ENCODE measurements at places on chromosomes 7 and 10.

DNA sequence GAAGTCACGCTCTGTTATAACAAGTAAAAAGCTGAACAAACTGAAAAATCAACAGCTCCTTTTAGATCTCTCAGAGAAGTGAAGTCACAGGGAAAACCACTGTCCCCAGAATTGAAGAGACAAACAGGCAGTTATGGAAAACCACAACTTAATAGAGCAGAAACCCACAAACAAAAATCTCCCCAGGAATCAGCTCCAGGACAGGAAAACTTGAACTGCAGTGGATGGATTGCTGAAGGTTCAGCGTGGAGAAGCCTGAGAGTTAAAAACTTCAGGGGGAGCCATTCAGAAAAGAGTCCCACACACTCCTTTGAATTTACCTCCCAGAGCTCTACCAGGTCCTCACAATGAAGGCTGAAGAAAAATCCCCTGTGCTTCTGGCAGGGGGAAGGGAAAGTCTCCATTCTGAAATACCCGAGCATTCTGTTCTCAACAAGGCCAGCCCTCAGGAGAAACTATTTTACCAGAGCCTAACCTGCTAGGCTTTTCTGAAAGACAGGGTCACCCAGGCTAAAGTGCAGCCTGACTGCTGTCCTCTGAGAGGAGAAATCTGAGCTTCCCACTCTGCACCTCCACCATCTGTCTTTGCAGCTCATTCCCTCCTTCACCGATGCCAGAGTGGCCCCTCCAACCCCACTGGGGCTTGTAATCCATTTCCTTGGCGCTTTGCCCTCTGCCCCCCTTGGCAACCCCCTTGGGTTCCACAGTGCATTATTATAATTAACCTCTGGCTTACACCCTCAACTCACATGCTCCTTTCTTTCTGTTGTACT lies 65.0 kb upstream of the CCNY start:
- no peak for DNase-seq

- DNase-seq, result no peak
These were observed 19.1 kb upstream of the PRKRIP1 start for GRCh38 chr7:102376964-102377466.

DNA sequence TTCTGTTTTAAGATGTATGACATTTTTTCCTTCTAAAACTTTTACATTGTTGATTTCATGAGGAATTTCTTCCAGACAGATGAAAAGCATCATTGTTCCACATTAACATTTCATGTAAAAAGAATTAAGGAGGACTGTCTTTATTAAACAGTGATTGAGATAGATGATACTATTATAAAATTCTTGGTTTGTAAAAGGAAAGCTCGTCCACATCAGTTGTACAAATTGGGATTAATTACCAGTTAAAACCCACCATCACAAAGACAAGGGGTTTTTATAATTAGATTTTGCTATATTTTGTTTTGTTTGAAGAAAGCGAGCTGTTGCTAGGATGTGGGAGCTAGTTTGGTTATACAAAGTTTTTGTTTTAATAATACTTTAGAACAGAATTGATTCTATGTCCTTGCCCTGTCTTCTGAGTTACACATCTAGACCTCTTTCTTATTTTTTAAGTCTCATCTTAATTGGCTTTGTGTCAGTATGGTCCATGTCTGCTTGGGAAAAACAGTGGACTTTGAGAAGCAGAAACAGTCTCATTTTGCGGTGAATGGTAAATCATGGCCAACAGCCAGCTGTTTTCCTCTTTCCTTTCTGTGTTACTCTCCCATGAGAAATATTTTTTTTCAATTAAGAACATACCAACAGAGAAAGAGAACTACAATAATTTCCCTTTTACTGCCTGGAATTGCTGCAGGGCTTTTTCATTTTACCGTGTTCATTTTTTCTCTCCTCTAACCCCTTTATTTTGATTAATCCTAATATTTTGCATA lies 3.2 kb downstream of the TES start:
- DNase-seq, result no peak

GRCh38 chr10:98349508-98349922 lies 65.5 kb downstream of the PYROXD2 start:
- DNase-seq, result no peak

- DNase-seq, result no peak
These were observed 92.3 kb downstream of the VTI1A start for GRCh38 chr10:112539340-112539739.

GRCh38 chr7:1368682-1369571 lies 90.3 kb downstream of the MICALL2 start:
- no peak for DNase-seq

GRCh38 chr10:35705671-35706070 lies 63.6 kb upstream of the FZD8 start:
- no peak for DNase-seq

DNA sequence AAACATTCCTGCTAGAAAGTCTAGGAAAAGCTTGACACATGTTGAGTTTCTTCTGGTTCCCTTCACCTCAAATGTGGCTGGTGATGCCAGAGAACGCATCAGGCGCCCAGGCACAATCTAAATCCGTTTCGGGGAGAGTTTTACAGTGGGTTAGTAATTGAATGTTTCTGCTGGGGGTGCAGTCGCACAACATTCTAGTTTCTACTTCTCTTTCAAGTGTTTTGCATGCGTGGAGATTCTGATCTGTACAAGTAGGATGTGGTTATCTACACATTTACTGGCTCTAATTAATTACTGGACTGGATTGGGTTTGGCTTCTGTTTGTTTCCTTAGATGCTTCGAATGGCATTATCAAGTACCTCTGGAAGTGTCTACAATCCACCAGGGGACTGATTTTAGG lies 173.8 kb downstream of the TMEM26 start:
- no peak for DNase-seq

- no peak for DNase-seq
These were observed 5.0 kb downstream of the NPC1L1 start for GRCh38 chr7:44536090-44536489.

- DNase-seq, result no peak
These were observed 29.4 kb downstream of the CDK14 start for GRCh38 chr7:90625562-90625961.

GRCh38 chr10:83934062-83934461 lies 205.2 kb upstream of the GHITM start:
- DNase-seq, result no peak

GRCh38 chr7:19202599-19202998 lies 57.4 kb upstream of the FERD3L start:
- no peak for DNase-seq

DNA sequence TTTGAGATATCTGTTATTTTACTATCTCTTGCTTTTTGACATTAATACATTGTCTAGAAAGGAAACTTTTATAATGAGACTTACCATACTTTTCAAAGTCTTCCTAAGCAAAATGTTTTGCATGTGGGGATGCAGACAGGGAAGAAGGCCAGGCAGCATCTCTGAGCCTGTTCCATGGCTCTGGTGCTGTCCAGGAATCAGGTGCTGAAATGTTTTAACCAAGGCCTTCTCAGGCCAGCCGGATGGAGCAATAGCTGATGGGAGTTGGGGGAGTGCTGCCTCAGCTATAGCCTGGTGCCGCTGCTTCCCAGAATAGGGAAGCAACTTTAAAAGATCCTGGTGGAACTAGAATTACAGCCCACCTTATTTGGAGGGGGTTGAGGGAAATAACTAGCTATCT lies 38.5 kb downstream of the CRTAC1 start:
- DNase-seq, result no peak

- DNase-seq, result no peak
These were observed 23.0 kb upstream of the MSS51 start for GRCh38 chr10:73456187-73456890.

- DNase-seq, result no peak
These were observed 32.7 kb downstream of the MEST start for GRCh38 chr7:130524628-130525027.

DNA sequence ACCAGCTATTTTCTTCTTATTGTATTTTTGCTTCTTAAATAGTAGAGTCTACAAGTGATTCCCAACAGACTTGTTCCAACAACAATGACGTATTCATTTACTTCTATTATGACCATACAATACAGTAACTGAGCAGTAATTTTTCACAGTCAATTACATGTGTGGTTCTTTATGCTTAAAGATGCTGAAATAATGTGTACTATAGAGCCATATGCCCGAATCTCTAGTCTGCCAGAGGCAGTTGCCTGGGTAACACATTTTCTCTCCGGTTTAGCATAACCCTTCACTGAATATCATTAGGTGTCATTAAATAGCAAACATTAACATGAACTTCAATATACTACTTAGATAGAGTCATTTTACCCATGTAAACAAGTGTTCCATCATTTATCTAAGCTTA lies 75.0 kb downstream of the SLC25A13 start:
- no peak for DNase-seq

DNA sequence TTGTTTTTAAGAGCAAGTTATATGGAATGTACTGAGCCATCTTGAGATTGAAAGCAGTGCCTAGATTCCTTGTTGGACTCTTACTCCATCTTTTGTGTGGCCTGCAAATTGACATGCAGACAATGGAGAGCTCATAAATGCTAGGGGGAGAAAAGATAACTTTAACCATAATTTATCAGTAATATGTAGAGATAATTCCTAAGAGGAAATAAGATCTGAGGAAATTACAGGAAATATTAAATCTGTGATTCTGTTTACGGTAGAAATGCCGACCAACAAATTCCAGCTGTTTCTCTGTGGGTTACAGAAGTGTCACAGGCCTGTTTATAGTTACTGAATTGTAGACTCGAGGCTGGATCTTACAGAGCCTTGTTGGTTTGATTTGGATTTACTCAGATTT lies 348.0 kb downstream of the SUGCT start:
- DNase-seq, result no peak

- no peak for DNase-seq
These were observed 84.9 kb downstream of the MKX start for GRCh38 chr10:27660711-27661110.

DNA sequence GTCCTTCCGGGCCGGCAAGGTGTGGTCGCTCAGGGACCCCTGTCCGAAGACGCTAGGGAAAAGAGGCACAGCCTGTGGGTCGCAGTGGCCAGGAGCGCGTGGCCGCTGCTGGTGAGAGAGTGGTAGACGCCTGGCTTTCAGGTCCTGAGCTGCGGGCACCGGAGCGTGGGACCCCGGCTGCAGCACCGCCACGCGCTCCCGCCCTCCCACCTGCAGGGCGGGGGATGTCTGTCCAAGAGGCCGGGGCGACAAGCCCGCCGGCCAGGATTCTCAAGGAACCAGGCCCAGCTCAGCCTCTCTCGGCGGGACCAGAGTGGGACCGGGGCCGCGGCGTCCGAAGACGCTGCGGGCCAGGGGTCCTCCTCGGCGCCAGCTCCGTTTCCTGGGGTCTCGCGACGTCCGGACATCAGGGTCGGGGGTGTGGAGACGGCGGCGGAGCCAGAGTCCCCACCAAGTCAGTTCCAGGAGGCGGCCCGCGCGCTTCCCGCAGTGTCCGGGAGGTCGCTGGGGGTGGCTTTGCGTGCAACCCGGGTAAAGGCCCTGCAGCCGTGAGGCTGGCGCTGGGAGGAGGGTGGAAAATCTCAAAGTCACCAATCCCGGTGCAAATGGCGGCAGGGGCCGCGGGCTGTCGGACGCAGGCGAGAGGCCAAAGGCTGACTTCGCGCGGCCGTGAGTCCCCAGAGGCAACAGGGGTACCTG lies 5.5 kb downstream of the ZNF503 start:
- no peak for DNase-seq

- no peak for DNase-seq
These were observed 69.2 kb downstream of the TAC1 start for GRCh38 chr7:97801108-97801507.

DNA sequence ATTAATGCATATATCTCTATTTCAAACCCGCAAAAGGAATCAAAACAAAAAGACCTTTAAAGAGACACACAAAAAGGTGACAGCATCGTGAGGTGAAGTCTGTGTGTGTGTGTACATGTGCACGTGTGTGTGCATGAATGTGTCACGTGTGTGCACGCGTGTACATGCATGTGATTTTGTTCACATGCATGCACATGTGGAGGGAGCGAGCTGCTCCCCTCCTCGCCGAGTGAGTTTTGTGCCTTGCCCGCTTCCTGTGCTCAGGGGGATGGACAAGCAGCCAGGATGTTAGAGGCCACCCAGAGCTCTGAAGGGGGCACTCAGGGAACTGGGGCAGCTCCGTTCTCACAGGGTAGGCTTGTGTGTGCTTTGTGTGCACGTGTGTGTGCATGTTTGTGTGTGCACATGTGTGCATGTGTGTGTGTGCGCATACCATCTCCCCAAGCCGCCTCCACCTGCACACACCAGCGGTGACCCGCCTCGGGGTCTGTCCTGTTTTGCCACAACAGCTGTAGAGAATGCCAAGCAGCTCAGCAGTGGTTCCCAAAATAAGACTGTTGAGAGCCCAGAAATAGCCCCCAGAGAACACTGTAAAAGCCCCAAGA lies 191.2 kb downstream of the PTPRN2 start:
- no peak for DNase-seq

DNA sequence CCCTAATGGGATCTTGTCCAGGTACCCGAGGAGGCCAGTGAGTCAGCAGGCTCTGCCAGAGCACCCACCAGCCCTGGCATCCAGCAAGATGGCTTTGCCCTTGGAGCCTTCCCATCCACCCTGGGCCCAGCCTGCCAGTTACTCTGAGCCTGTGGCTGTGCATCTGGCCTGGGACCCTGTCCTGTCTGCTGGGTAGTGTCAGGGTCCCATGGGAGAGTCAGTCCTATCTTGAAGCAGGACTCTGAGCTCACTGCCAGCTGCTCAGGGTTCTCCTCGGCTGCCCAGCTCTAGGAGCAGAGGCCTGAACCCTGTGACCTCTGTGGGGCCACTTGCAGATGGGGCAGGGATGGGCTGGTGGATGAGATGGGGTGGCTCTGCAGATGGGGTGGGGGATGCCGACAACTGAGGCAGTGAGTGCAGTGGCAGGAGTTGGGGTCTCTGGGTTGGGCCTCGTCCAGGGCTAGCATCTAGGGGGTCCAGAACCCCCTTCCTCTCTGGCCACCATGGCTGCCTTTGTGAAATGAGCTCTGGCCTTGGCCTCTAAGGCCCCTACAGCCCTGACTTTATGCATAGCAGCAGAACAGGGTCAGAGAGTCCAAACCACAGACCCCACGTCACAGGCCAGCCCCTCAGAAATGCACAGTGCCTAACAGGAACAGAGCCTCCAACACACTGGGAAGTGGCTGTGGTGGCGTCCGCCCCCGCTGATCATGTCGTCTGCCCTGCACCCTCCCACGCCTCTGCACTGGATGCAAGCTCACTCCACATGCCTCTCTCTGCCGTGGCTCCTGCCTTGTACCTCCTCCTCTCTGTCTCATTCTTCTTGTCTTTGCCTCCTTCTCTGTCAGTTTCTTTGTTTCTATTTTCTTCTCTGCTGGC lies 88.1 kb upstream of the RET start:
- no peak for DNase-seq

DNA sequence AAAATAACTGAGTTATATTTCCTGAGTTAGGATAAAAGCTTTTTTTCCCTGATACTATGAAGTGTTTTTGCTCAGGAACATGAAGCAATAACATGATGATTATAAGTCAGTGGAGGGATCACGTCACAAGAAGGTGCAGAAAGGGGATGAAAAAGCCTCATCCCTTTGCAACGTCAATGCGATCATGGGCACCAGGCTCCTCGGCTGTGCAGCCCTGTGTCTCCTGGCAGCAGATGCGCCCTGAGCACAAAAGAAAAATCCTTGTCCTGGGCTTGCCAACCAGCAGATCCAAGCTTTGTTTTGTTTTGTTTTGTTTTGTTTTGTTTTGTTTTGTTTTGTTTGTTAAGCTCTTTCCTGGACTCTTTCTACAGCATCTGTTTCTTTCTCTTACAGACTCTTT lies 103.5 kb upstream of the PRSS1 start:
- DNase-seq, result no peak

Data from epithelial cell of prostate (primary cell).